Activated CD4-positive, alpha-beta memory T cell treated with anti-CD3 and anti-CD28 coated beads for 36 hours (primary cell): ENCODE measurements at places on chromosomes 5 and 9.

DNA sequence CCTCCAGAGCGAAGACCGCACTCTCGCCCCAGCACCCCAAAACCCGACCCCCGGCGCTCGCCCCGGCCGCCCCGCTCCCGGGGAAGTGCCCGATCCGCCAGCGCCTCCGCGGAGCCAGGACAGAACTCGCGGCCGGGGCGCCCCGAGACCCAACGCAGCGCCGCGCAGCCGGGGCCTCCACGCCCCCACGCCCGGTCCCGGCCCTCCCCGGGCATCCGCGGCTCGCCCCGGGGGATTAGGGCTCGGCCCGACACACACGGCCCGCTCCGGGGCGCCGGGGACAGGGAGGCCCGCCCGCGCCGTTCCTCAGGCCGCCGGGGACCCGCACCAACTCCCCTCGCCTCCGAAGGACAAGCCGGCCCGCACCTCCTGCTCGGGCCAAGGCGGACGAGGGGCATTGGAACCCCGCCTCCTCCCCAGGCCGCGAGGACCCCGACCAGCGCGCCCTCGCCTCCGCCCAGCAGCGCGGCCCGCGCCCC lies 544 bp downstream of the FNBP1 start:
- peak; percentile 35 for DNase-seq

- no peak for DNase-seq
Observed at GRCh38 chr5:79699763-79700400, 10.2 kb downstream of the CMYA5 start.

DNA sequence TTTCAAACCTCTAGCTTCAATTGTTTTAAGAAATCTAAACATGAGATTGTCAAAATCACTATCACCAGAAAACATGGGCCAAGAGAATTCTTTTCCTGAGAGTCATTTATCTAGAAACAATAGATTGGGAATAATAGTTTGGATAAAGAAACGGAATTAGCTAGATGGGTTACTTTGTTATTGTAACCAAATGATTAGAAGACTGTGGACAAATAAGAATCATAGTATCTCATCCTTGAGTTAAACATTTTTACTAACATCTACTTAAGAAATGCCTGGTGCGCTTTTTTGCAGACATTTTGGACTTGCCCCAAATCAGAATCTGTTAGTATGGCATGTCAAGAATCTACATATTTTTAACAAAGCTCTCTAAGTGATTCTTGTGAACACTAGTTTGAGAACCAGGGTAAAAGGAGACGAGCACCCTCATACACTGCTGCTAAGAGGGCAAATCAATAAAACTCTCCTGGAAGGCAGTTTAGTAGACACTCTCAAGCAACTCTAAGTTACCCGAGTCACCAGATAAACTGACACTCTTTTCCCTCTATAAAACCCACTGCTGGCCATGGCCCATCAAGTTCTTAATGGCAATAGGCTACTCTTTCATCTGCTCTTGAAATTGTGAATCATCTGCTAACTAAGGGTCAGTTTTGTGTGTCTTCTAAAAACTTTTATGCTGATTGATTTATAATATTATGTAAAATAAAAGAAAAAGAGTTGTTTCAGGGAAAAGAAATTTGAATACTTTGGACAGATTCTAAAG lies 39.1 kb downstream of the TPD52L3 start:
- DNase-seq = no peak

DNA sequence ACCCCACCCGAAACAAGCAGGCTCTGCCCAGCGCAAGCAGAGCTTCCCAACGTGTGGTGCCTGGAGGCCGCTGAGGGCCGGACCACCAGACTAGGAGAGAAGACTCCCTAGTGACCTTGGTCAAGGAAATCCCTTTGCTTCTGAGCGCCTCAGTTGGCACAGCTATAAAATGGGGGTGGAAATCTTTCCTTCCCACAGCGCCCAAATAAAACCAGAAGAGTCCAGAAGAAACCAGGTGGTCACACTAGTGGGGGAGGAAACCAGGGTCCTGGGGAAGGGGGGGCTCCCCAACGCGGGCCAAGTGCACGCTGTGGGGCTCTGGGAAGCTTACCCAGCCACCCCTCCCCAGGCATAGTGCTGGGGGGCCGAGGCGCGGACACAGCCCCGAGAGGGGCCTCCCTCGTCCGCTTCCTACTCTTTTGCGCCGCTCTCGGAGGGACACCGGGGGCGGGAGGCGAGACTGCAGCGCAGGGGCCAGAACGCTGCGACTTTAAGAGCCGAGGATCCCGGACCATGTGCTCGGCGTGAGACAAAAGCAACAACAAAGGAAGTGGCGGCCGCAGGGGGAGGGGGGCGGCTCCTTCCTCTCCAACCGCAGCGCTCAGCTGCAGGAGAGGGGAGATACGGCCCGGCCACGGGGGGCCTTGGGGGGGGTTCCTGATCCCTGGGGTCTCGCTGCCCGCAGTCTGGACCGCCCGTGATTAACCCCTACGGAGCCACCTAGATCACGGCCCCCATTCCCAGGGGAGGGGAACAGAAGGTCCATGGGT lies 885 bp downstream of the RNF44 start:
- peak; percentile 89 for DNase-seq

GRCh38 chr9:83330207-83331196 lies 207.7 kb downstream of the FRMD3 start:
- DNase-seq = no peak

DNA sequence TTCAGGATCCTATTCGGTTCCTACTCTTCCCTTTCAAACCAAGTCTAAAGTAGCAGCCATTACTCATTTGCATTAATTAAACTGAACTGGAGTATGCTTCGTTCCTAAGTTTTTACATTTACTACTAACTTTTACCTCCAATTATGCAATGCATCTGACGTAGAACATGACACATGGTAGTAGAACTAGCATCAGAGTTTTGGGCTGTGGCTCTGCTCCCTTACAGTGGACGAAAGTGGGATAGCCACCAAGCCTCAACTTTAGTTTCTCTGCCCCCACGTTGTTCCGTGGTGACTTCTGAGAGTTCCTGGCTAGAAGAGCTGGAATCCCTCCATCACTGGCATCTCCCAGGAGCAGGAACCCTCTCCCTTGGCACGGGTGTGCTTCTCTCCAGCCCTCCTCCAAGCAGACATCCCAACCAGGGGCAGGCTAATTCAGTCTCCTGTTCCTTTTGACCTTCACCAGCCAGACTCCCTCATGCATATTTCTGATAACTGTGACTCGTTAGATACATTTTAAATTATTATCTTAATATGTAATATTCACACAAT lies 2.9 kb downstream of the IFNE start:
- DNase-seq = no peak

DNA sequence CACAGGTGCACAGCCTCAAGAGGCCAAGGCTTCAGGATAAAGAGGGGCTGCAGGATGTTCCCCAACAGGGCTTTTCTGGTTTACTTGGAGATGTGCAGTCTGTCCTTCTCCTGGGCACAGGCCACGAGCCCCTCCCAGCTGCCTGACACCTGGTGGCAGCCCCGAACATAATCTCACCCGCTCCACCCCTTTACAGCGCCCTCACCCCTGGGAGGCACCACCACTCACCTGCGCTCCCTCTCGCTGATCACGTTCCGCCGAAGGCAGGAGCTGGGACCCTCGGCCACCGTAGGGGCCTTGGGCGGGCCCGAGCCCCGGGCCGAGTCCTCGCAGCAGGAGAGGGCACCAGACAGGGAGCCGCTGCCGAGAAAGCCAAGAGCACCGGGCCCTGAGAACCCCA lies 514 bp downstream of the SOHLH1 start:
- no peak for DNase-seq
